T1000 (cell line): ENCODE measurements at places on chromosomes 12 and 14.

DNA sequence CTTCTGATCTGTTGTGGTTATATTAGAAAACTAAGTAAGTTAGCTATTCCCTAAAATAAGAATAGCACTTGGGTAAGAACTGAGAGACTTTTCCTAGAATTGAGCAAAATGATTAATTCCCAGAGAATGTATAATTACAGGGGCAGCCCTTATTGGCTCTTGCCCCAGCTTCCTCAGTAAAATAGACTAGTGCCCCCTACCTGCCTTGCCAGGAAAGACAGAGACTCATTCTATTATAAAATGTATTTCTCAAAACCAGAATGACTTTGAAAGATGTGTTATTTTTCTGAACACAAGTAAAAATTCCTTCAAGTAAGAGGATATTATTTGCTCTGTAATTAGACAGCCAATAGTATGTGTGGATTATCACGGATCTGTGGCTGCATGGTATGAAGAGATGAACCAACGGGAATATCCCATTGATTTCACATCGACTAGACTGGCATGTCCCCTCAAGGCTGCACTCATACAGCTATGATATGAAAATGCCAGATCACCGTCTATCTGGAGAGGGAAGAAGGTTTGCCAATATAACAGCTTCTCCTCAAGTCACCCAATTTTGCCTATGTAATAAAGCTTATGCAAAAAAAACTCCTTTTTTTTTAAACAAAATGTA, 7.4 kb upstream of the GLRX5 start:
- DNase-seq: peak; percentile 10

DNA sequence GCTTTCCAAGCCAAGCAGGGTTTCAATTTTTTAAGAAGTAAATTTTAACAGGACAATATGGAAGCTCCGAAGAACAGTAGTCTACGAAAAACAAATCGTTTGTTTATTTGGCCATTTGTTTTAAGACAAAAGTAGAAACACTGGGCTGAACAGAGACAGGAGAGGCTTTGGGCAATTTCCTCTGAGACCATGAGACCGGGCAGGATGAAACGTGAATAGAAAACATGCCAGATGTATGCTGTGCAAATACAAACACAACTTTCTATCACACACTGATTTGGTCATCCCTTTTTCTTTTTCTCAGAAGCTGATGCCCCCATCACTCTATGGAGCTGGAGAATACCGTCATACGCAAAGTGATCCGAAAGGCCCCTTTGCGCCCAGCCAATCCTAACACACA, 1111.1 kb downstream of the BCL11B start:
- DNase-seq: no peak

GRCh38 chr14:20143911-20144310, 5.3 kb downstream of the OR4N5 start:
- DNase-seq: no peak

DNA sequence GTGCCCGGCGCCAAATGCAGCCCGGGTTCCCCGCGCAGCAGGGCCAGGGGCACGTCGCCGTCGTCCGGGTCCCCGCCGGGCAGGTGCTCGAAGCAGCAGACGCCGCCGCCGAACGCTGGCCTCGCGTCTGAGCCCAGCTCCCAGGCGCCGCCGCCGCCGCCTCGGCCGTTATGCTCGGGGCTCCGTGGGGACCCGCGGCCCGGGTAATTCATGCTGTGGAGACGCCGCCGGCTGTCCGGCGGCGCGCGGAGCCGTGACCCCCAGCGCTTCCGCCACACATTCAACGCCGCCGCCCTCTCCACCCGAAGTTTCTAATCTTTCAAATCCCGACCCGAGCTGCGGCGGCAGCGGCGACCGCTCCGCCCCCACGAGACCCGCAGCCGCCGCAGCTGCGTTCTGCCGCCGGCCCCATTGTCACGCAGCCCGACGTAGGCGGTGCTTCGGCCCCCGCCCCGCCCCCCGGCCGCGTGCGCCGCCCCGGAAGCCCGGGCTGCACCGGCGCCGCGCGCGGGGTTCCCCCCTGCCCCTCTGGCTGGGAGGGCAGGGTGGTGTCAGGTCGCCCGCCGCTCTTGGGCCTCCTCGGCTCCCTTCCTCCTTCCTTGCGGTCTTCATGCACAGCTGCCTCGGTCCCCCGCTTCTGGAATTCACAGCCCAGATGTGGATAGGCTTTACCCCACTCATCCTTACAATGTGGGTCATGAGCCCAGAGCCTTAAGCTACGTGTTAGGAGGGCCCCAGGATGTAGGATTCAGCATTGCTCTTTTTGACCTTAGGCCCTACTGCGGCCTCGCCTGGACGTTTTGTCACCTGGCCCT, at the start of gene DDHD1:
Gene DDHD1, minus strand, starts transcription at position 437 of the 815 bp plus-strand sequence. Its CDS starts 225 bp downstream, at position 212.
- peak; percentile 54 for DNase-seq

DNA sequence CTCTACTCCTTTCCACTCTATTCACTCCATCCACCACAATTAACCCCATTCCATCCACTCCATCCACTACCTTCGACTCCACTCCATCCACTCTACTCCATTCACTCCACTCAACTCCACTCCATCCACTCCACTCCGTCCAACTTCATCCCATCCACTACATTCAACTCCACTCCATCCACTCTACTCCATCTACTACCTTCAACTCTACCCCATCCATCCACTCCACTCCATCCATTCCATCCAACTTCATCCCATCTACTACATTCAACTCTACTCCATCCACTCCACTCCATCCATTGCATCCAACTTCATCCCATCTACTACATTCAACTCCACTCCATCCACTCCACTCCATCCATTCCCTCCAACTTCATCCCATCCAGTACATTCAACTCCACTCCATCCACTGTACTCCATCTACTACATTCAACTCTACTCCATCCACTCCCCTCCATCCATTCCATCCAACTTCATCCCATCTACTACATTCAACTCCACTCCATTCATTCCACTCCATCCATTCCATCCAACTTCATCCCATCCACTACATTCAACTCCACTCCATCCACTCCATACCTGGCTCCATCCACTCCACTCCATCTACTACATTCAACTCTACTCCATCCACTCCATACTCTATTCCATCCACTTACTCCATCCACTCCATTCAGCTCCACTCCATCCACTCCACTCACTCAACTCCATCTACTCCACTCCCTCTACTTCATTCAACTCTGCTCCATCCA, 16.4 kb downstream of the HNF1A start:
- no peak for DNase-seq

- DNase-seq: no peak
Measured at GRCh38 chr12:118402251-118402650, 25.9 kb downstream of the SUDS3 start.

GRCh38 chr14:26200687-26201086, 397.1 kb downstream of the NOVA1 start:
- DNase-seq: no peak

DNA sequence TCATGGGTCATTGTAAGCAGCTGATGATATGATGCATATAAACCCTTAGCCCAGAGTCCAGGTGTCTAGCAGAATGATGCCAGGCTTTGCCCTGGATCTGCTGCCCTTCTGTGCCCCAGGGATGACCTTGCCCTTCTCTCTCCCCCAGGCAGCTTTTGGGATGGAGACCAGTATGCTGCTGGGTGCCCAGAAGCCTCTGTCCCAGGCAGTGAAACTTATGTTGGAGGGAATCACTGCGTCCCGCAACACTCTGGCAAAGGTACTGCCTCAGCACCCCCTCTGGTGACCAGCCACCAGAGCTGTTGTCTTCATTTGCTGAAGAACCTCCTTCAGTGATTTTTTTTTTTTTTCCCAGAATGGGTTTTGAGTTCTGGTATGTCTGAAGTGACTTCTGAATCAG, 23.3 kb downstream of the CYP46A1 start:
- no peak for DNase-seq

- no peak for DNase-seq
Measured at GRCh38 chr14:50225974-50226297, 5.4 kb downstream of the SOS2 start.

- no peak for DNase-seq
Measured at GRCh38 chr12:114823724-114824123, 139.7 kb upstream of the TBX3 start.

DNA sequence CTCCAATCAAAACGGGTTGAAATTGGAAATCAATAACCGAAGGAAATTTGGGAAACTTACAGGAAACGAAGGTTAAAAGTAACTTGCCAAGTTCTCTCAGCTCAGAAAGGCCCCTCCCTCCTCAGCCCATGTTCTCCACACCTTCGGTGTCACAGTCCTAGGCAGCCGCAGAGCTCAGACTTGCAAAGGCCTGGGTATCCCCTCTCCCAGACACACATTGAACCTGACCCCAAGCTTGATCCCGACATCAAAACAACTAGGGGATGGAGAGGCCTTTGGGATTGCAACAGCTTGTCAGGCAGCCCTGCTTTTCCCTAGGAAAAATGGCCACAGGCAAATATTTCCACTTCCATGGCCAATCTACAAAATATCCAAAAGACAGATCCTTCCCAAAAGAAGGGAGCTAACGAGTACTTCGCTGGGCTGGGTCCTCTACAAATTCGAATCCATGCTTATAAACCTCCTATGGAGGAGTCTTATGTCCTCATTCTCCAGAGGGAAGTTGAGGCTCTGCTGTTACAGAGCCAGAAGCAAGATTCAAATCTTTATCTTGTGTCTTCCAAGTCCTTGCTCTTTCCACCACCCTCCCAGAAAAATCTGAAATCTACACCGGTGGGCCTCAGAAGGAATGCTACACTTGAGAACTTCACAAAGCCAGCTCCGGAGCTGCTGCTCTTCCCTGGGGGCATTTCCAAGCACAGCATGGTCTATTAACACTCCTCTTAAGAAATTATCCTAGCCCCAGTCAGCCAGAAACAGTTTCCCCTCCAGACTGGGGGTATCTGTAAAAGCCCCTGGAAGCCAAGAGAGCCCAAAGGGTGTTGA, 35.7 kb upstream of the PNMA1 start:
- DNase-seq: no peak

DNA sequence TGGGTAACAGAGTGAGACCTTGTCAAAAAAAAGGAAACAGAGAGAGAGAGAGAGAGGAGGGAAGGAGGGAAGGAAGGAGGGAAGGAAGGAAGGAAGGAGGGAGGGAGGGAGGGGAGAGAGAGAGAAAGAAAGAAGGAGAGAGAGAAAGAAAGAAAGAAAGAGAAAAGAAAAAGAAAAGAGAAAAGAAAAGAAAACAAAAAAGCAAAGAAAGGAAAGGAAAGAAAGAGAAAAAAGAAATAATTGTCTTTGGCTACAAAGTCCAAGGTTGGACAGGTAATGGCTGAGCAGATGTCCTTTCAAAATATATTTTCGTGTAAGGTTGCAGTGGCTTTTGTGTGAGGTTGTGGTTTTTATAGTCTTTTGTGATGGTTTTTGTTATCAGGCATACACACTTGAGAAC, 21.6 kb upstream of the CCDC60 start:
- DNase-seq: no peak

DNA sequence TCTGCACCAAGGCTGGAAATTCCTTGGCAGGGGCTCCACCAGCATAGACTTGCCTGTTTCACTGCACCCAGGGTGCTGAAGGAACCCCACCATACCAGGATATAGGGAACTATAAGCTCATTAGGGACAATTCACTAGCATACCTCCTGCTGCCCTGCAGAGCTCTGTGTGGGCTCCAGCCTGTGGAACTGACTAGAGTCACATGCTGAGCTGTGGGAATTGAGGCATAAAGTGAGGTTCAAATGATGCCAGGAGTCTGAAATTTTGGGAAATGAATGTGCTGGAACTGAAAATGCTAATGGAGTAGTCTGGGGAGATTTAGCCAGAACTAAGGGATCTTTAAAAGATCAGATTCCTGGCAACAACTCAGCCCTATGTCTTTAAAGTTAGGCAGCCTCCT, 7.3 kb upstream of the EMP1 start:
- no peak for DNase-seq

DNA sequence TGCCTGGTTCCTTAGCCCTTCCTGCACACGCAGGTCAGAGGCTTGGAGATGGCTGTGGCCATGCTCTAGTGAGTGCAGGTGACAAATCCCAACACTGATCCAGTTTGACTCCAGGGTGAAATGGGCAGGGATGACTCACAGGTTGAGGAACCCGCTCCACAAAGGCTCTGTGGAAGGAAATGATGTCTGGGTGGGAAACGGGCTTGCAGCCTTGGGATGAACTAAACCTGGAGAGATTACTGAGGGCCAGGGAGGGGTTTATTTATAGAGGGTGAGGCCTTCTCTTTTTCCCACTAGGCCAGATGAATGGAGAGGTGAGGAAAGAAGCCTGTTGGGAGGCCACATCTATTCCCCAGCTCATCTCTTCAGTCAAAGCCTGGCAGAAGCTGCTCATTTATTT, 29.3 kb upstream of the EMP1 start:
- DNase-seq: no peak

- no peak for DNase-seq
Measured at GRCh38 chr12:78248321-78248720, 417.6 kb downstream of the NAV3 start.
